ENCODE measurements at places on chromosomes 12 and 14.

GRCh38 chr12:70398002-70398401, 31.9 kb downstream of the KCNMB4 start:
- no peak for DNase-seq

DNA sequence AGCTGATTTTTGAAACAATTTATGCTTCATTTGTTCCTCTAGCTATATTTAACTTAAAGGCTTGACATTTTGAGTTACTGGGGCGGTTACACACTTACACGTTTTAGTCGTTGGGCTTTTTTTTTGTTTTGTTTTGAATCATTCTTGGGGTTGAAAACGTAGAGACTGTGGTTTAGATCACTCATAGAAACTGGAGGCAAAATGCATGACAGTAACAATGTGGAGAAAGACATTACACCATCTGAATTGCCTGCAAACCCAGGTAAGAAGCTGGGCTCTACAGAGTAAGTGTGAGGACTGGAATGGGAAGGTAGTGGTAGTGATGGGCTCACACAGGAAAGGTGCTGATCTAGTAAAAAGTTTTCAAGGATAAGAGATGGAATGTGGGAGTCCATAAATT, at the start of gene CLEC2D:
Gene CLEC2D, plus strand, starts transcription at position 180 of the 400 bp plus-strand sequence. Its CDS starts 22 bp downstream, at position 202.
- DNase-seq, result no peak

DNA sequence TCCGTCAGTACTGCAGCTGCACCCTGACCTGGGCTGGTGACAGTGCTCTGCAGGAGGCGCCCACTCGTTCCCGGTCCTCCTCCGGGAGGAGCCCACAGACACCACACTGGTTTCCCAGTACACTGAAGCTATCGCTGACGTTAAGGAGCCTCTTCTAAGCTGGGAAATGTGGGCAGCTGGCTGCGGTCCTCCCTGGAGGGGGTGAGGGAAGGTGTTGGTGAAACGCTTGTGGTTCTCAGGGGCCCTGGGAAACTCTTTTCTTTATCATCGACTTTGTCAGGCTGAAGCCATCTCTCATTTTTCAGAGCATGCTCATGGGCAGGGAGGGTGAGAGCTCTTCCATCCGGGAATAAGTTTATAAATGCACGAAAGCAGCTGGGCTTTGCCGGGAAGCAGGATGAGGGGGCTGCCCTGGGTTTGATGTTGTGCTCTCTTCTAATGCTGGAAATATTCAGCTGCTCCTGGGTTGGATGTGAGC, 176.0 kb downstream of the CHST11 start:
- DNase-seq, result no peak

GRCh38 chr12:96223411-96224218, 29.4 kb downstream of the ELK3 start:
- no peak for DNase-seq

DNA sequence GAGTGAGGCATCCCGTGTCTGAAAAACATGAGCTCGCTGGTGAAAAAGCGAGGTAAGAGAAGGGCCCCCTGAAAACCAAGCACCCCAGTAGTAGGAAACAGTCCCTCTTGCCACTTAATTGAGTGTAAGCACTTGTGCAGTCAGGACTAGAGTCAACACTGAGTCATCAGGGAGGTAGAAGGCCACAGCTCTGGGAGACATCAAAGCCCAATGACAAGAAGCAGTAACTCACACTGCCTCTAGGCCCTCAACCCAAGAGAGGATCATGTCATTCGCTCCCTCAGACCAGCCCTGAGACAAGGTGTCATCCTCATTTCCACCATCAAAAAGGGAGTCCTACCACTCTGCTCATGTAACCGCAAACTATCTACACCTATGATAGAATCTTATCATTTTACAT, 17.8 kb downstream of the POMT2 start:
- no peak for DNase-seq

DNA sequence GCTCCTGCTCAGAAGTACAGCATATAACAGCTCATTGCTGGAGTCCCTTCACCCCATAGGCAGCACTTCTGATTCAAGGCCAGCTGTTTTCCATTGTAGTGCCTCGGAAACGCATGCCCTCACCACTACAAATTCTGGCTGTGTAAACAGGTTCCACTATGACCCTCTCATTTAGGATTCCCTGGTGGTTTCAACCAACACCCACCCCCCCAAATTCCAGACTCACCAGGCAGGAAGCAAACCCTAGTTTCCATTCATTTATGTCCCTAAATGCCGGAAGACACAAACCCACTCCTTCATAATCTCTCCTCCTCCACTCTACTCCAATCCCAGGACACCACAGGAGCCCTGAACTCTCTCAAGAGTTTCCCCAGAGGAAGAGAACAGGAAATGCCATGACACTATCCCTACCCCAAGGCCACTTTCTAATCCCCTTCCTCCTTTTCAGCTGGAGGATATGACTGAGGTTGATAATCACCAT, 75.9 kb upstream of the TMPO start:
- DNase-seq, result no peak

GRCh38 chr14:74610866-74611649, 979 bp downstream of the LTBP2 start:
- no peak for DNase-seq

DNA sequence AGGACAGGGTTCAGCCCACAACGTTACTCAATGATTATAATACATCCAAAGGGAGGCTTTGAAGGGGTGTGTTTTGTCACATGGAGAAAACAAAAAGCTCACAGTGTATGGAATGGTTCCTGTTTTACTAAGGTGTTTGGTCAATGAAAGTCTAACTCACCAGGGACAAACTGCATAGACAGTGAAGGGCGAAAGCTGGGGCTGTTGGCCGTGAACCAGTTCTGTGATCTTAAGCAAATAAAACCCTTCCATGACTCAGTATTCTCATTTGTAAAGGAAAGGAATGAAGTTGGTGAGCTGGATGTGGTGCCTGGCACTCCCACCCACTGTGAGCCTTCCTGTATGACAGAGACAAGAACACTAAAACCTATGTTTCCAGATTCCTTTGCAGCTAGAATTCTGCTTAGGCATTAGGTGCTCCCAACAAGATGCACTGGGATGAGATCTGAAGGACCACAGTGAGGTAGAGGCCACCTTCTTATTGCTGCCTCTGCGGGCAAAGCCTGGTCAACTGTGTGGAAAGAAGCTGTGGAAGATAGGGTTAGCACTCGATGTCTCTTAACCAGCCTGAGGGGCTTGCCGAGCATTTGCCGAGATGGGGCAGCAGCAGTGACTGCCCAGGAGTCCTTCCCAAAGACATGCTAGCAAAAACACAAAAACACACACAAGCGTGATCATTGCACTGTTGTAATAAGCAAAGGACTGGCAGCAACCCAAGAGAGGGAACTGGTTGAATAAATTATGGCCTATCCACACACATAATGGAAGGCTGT, 48.5 kb downstream of the VCPKMT start:
- no peak for DNase-seq

- no peak for DNase-seq
These were observed 47.8 kb downstream of the HECTD1 start for GRCh38 chr14:31159682-31160296.

DNA sequence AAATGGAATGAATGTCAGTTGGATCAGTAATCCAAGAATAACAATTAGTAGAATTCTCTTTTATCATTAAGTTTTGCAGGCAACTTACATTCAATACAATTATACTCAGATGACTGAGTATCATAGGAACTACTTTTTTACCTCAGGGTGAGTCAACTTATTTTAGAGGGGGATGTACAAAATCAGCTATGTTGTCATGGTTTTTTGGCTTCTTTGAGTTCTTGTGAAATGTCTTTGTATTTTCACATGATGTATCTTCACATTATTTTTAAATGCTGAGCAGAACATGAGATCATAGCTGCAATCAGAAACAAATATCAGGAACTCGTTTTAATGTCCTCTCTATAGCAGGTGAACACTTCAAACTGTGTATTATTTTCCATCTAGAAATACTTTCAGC, 65.3 kb upstream of the PTPRR start:
- DNase-seq, result no peak

DNA sequence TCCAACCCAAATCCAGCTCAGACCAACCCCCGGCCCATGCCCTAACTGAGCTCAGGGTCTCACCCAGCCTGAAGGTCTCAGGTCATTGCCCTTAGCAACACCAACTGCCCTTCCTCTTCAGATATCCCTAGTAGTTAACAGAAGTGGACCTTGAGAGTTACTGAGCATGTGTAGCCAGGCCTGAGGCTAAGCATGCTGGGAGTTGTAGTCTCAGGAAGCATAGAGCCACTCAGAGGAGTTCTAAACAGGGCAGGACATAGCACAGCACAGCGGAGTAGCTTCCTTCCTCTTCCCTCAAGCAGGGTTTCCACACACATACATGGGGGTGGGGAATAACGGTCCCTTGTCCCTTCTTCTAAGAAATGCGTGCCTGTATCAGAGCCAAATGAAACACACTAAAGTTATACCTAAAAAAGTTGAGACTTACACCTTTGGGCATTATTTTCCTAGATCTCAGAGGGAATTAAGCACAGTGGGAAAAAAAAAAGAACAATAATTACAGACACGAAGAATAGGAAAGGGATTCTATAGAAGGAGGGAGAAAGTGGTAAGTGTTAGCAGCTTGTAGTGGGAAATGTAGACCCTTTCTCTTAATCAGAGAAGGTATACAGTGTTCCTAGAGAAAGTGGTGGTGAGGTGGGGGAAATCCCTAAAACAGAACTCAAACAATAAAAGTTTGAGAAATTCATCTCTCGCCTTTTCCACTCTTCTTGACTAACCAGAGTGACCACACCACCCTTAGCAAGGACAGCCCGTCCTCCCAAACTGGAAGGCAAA, 4.4 kb downstream of the KMT2D start:
- DNase-seq, result peak; percentile 35

DNA sequence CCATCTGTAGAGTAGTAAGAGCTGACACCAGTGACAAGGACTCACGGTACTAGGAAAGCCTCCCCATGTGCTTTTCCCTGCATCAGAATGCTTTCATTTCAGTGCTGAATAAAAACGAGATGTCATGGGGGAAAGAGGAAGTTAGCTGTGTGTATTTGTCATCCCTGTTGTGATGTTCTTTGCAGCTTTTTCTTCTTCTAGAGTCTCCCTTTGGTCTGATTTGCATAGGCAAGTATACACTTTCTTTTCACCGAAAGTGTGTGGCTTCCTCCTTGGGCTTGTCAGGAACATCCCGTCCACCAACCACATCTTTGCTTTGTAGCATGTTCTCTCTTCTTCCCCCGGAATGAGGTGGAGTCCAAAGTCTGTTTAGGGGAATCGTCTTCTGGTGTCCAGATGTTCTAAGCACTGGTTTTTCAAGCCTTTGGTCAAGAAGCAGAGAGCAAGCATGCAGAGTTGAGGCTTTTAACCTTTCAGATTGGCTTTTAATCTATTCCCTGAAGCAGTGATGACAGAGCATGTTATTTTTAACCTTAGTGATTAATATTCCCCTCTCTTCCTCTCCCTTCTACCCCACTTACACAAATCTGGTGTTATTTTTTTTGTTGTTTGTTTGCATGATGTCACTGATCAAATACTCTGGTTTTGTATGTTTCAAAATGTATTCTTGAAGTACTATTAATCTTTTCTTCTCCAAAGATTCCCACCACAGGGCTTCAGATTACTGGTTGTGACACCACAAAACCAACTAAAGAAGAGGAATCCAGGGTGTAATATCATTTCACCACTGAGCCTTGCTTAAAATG, 163.4 kb downstream of the SAMD4A start:
- no peak for DNase-seq

DNA sequence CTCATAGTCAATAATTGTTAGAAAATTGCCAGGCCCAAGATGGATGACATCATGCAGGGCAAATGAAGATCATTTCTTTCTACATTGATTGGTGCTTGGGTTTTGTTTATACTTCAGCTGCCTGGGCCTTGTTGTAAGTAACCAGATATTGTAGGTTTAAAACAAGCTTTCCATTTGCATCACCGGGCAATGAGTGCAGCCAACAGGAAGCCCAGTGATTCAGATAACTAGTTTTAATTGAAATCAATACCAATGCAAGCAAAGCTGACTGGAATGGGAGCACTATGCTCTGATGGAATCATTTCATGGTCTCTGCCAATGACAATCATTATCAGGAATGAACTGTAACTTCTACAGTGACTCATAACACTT, 279.3 kb downstream of the DUSP6 start:
- DNase-seq, result no peak

- DNase-seq, result peak; percentile 51
These were observed at the start of the genes KLHL42 and MANSC4 for GRCh38 chr12:27779920-27780611. Gene KLHL42, plus strand, starts transcription at chr12:27780233. Its CDS starts 98 bp downstream, at chr12:27780331. Gene MANSC4, minus strand, starts transcription at chr12:27780236. Its CDS starts 8,960 bp downstream, at chr12:27771276.

DNA sequence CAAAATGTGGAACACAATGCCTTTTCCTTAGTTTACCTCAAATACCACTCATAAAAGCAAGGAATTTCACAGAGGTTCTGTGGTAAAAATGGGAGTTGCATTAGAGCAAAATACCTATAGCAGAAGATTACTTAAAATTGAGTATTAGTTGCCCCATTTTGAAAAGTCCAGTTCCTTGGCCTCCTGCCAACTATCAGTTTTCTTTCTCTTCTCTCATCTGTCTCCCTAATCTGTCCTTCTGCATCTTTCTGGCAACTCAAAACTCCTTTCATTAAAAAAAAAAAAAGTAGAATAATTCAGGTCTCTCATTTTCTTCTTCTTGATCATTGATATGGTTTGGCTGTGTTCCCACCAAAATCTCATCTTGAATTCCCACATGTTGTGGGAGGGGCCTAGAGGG, 127.3 kb downstream of the ATP23 start:
- no peak for DNase-seq

DNA sequence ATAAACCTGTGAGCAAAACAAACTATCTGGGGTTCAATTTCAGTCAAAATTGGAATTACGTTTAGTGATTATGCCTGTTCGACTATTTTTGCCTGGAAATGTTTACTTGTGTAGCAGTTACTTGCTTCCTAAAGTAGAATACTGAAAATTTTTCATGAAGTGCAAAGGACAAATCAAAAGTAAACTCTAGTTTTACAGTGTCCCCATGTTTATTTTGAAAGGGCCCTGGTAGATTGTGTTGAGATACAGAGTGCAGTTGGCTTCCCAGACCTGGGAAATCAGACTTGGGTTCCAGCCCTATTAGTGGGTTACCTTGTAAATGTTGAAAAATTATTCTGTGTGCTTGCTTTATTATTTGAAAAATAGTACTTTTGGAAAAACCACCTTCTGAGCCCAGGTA, 17.3 kb downstream of the KLRB1 start:
- DNase-seq, result no peak

- DNase-seq, result no peak
These were observed 5.6 kb downstream of the ATP2A2 start for GRCh38 chr12:110286623-110287022.

DNA sequence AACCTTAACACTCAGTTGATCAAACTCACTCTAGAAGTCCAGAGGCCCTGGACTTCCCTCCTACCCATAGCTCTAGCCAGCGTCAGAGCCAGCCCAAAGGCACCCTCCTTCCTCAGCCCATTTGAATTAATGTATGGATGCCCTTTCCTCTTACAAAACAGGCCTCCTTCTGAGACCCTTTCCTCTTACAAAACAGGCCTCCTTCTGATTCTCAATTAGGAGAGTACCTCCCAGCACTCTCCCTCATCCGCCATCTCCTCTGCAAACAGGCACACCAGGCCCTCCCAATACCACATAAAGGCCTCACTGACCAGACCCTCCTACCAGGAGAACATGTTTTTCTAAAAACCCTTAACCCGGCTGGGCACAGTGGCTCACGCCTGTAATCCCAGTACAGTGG, 65.7 kb downstream of the MOK start:
- no peak for DNase-seq

GRCh38 chr14:60349663-60350365, 100.8 kb downstream of the PPM1A start:
- no peak for DNase-seq
